ENCODE measurements at places on chromosomes 1 and 21.
A peak's percentile ranks its signal among the peaks of the same experiment; 100 is the strongest.

DNA sequence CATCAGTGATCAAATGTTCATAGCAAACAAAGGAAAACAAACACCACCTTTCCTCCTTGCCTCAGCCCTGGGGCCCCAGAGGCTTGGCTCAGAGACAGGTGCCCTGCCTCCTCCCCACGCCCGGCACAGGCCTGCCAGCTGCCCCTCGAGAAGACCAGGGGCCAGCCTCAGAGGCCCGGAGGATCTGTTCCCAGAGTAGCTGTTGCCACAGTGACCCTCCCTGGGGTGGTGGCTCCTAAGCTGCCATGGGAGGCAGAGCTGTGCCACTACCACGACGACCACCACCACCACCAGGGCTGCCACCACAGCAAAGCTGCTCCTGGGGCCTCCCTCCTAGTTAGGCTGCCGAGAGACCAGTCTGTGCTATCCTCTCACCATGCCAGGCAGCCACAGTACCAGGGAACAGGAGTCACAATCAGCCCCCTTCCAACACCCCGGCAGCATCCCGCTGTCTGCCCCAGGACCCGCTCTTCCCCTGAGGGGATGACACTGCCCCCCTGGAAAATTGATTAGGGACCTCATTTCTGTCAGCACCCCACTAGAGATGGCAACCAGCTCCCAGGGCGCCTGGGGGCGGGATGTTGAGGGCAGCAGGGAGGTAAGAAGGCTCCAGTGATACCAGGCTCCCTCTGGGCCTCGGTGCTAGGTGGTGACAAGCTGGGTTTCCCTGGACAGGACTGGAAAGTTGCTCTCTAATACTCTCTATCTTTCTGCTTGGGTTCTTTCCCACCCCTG is 30.5 kb downstream of the KCNC4 start:
- no peak for DNase-seq

DNA sequence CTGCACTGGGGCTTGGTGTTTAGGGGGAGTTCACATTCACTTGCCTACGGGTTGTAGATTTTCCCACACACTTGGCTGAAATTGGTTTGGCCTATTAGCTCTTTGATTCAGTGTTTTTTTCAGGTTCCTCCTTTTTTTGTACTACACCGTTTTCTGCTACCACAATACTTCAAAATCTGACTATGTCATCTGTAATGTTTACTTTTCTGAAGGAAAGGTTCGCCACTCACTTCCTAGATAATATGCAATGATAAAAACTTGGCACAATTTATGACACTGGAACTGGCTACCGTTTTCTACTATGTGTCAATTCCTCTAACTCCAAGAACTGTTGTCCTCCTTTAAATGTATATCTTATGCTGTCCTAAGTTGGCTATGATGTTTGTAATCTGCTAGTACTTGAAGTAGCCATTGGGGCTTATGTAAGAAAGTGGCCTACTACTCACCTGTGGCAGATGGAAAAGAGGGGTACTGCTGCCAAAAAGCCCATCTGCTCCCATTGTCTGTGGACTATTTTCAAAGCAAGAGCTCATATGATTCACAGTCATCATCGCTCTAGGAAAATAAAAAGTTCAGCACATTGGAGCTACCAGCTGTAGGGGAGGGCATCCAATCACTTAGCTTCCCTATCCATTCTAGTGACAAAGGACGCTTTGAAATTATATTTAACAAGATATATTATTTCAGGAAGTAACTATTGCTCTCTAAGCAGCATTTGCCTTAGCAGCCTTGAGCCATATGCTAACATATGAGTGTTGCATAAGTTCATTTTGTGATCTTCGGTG is 42.4 kb upstream of the BACH1 start:
- no peak for DNase-seq

- DNase-seq = no peak
Observed at GRCh38 chr1:222736470-222736869, 532 bp upstream of the FAM177B start.

DNA sequence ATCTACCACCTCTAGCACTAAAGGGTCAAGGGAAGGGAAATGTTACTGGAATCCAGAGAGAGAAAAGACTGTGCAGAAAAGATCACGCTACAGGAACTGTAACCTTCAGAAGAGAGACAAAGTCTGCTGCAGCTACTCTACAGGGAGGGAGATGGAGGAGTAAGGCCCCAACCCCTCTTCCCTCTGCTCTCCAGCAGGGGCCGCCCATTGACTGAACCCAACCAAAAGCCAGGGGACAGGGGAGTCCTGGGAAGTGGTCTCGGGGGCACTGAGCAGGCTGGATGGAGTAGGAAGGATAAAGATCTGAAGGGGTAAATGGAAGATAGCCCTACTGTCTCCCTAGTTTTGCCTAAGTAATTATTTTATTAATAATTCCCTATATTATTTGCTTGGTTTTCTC is 72.8 kb upstream of the NR5A2 start:
- no peak for DNase-seq

GRCh38 chr1:12384836-12385456 is 155.1 kb downstream of the VPS13D start:
- DNase-seq = no peak

DNA sequence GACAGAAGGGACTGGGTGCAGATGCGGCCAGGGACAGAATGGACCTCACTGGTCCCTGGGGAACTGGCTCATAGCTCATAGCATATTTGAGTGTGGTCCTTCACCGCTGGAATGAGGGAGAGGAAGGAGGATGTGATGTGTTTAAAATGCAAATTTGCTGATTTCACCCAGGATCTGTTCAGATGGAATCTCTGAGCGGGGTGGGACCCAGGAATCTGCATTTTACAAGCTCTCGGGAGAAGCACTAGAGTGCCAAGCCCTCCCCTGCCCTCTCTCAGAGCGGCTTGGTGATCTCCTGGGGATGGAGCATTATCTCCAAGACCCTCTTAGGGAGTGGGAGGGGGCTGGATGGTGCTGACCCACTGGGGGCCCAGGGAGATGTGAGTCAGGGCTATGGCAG is 22.8 kb upstream of the MFN2 start:
- DNase-seq = no peak

DNA sequence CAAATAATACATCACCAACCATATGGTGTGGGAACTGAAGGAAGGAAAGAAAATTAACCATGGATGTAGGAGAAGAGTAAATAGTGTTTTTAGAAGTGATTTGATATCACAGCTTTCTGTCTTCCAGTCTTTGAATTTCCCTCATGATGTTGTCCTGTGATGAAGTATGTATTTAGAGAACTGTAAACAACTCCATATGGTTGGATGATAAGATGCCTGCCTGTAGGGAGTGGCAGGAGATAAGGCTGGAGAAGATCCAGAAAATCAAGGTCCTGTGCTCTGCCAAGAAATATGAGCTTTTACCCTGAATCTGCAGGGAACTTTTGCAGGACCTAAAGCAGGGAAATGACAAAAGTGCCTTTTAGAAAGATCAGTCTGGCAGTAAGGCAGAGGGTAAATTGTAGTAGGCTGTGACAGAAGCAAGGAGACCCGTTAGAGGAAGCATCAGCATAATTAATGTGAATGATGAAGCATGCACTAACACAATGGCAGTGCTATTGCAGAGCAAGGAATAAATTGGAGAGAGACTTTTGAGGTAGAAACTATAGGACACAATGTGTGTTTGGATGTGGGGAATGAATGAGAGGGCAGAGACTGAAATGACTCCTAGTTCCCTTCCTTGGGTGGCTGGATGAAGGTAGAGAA is 21.9 kb downstream of the CEPT1 start:
- DNase-seq = no peak

DNA sequence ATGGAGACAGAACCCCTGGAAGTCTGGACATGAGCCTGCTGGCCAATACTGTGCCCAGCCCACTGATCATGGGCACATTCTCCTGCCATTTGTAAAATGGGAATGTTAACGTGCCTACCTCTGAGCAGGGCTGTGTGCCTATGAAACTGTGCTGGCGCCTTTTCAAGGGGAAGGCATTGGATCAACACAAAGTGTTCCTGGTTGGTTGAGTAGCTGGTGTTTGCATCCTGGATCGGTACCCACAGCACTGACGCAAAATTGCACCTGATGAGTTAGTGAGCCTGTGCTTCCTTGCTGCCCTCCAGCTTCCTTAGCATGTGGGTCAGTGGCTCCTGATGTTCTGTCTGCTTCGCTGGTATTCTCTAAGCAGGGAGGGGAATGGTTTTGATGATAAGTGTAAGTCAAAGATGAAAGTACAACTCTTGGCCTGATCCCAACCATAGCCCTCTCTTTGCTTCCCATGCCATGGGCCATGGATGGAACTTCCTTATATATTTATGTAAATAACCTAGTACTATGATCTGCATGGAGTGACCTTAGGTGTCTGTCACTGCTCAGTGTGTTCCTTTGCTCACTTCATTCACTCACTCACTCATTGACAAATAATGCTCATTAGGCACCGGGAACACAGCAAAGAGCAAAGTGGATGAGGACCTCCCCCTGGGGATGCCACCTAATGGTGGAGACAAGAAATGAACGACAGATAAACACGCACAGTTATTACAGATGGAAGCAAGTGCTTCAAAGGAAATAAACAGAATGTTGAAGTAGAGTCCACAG is 22.7 kb downstream of the MAB21L3 start:
- no peak for DNase-seq

DNA sequence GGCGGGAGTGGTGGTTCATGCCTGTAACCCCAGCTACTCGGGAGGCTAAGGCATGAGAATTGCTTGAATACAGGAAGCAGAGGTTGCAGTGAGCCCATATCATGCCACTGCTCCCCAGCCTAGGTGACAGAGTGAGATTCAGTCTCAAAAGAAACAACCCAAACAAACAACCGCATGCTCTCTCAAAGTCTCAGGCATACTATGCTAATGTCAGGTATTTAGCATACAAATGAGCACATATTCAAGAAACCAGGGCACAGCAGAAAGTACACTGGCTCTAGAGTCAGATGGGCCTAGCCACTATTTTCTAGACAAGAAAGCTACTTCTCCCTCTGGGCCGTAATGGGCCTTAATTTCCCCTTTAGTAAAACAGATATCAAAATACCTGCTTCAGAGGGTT is 55.0 kb downstream of the ELAVL4 start:
- DNase-seq = no peak

DNA sequence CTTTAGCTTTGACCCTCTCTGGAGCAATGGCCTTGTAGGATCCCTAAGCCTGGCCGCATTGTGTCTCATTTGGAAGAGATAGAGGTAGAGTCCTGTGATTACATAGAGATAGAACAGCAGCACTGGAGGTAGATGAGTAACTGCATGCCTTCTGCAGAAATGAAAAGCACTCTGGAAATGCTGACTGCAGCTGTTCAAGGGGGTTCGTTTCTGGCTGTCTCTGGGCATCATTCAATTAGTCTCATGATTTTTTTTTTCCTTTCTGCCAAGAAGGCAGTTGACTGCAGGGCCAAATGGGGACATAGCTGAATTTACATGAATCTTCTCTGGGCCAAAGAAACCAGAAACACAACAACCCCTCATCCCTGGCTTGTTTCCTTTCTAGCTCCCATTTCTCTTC is 28.1 kb upstream of the SNX27 start:
- no peak for DNase-seq

GRCh38 chr1:220341126-220341525 is 68.9 kb upstream of the RAB3GAP2 start:
- no peak for DNase-seq

- no peak for DNase-seq
Observed at GRCh38 chr1:24442764-24443163, 27.2 kb downstream of the NIPAL3 start.

- no peak for DNase-seq
Observed at GRCh38 chr21:18461743-18462142, 58.2 kb upstream of the TMPRSS15 start.

DNA sequence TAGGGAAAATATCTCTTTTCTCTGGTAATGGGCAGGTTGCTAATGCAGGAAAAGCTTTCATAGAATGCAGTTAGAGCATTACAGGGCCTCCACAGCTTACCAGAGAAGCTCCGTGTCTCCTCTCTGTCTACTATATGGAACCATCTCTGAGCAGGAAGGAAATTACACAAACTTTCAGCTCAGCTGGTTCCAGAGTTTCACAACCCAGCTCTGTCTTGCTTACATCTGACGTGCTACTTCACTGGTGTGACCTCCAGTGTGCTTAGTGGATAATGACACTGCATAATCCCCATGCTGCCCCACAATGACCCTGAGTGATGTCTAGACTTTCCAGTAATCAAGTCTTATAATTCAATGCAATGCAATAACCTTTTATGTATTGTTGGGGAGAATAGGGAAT is 4.3 kb upstream of the FGGY start:
- no peak for DNase-seq

DNA sequence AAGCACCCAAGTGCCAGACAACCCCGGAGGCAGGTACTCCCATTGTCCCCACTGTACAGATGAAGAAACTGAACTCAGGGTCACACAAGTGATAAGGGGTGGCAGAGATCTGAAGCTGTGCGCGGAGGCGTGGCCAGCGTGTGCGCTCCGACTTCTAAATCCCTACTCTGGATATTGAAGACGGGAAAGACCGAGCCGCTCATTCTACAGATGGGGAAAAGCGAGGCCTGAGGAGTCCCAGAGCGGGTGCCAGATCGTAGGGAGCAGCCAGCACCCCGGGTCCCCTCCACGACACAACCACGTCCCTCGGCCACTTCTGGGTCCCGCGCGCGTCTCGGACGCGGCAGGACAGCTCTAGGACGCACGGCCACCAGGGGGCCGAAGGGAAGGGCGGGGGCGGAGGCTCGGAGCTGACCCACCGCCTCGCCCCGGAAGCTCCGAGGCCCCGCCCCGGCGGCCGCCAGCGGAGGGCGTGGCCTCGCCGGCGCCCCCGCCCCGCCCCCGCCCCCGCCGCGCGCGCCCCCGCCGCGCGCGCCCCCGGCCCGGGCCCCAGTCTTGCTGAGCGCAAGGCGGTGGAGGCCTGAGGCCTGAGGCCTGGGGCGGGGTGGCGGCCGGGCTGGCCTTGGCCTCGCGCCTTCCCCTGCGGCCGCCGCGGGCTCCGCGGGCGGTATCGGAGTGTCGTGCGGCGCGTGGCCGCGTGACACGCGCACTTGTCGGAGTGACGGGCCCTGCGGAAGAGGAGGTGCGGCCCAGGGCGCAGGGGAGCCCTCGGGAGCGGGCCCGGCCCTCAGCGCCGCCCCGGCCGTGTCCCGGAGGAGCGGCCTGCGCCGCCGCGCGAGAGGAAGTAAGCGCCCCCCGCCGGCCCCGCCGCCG is at the start of gene H6PD:
Gene H6PD (plus strand): TSS at position 552 of the 873 bp plus-strand sequence. CDS start 10,161 bp downstream, outside the sequence.
- DNase-seq = no peak

GRCh38 chr21:39071623-39072214 is 111.5 kb downstream of the PSMG1 start:
- DNase-seq = peak; percentile 56

DNA sequence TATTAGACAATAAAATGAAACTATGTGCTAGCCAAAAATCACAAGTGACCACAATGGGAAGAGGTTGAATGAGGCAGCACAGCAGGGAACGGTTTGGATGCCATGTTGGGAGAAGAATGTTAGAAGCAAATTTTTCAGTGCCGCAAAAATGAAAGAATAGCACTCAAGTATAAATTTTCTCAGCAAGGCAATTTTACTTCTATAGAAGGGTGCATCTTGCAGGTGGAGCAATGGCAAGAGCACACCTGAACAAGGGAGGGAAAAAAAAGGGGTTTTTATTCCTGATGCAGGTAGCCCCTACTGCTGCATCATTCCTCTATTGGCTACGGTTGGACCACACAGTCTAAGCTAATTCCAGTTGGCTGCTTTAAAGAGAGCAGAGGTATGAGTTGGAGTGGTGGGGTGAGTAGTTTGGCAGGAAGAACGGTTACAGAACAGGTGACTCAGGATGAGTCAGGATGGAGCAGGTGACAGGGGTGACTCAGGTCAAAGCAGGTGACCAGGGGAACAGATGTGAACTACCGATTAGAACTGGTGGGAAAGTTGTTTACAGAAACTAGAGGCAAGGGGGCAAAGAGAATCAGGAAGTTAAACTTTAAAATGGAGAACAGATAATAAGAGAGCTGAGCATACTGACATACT is 301.1 kb upstream of the NRIP1 start:
- no peak for DNase-seq

GRCh38 chr1:219296430-219297355 is 123.0 kb downstream of the LYPLAL1 start:
- DNase-seq = no peak

GRCh38 chr1:215667761-215668160 is 100.7 kb downstream of the KCTD3 start:
- no peak for DNase-seq
